T-helper 17 cell (primary cell): ENCODE measurements at places on chromosomes 13 and 19. TPM values are rescaled to one million over a fixed set of nuclear protein-coding genes. Genes with fewer than 3 reads are reported as not detected.

- DNase-seq, result no peak
Measured at GRCh38 chr19:58123354-58123753, 25.3 kb upstream of the ZSCAN18 start.

- no peak for DNase-seq
Measured at GRCh38 chr13:98279473-98280175, 102.6 kb upstream of the RNF113B start.

- DNase-seq, result no peak
Measured at GRCh38 chr13:37482331-37482730, 116.2 kb downstream of the POSTN start.

DNA sequence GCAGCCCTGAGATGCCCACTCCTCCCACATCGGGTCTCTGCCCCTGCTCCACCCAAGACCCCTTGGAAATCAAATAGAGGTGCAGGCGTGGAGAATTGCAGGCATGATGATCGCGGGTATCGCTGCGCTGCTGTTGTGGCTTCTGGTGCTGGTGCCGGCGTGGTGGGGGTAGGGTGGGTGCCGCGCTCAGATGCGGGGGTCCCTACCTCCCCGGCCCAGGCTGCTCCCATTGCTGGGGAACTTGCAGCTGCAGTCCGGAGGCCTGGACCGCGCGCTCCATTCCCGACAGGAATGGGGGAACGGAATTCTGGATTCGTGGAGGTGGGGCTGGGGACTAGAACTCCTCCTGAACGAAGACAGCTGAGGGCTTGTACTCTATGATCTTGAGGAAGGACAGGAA lies 20.4 kb downstream of the CYP2F1 start:
- no peak for DNase-seq

DNA sequence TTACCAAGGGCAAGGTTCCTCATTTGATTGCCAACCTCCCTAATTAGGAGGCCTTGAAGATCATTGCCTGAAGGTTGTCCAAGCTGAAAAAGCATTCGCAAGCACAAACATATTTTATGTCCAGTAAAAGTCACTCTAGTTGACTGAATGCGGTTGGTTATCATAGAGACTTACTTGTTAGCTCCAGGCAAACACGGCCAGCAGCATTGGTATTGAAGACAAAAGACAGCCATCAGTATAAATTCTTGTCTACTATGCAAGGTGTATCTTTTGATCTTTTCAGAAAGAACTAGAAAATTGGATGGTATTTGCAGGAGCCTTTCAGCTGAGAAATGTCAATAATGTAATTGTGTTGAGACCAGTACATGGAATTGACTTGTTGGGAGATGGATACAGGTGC lies 129.9 kb downstream of the GPC6 start:
- DNase-seq, result no peak

IZUMO1 gene
- total RNA-seq, result not detected
